Tibial nerve (tissue), 4 donors: ENCODE measurements at places on chromosomes 2 and 18. TPM values are rescaled to one million over a fixed set of nuclear protein-coding genes. Genes with fewer than 3 reads are reported as not detected.

Gene SCN2A
- total RNA-seq, result 0.30 TPM

Gene CXCR2
- total RNA-seq, result 0.30 TPM

- no peak for DNase-seq
These were observed 51.4 kb downstream of the LBH start for GRCh38 chr2:30282721-30283120.

GRCh38 chr2:150135223-150135883 lies 352.1 kb downstream of the RND3 start:
- no peak for DNase-seq

Gene NEUROD1
- total RNA-seq, result not detected

- DNase-seq, result peak; percentile 76
These were observed 24.6 kb downstream of the DYTN start for GRCh38 chr2:206693399-206694137.

GRCh38 chr2:1979569-1979968 lies 235.3 kb upstream of the PXDN start:
- no peak for DNase-seq

GRCh38 chr2:9423922-9424272 lies 443 bp downstream of the CPSF3 start:
- no peak for DNase-seq

GRCh38 chr2:208708486-208708885 lies 301.9 kb downstream of the PTH2R start:
- DNase-seq, result no peak

GRCh38 chr18:42950732-42951131 lies 164.8 kb downstream of the RIT2 start:
- DNase-seq, result no peak

- no peak for DNase-seq
These were observed 46.4 kb upstream of the SPP2 start for GRCh38 chr2:234003972-234004617.

GRCh38 chr2:234981197-234982095 lies 29.6 kb downstream of the SH3BP4 start:
- peak; percentile 28 for DNase-seq

Gene SLC35F5
- total RNA-seq, result 57.3 TPM

DNA sequence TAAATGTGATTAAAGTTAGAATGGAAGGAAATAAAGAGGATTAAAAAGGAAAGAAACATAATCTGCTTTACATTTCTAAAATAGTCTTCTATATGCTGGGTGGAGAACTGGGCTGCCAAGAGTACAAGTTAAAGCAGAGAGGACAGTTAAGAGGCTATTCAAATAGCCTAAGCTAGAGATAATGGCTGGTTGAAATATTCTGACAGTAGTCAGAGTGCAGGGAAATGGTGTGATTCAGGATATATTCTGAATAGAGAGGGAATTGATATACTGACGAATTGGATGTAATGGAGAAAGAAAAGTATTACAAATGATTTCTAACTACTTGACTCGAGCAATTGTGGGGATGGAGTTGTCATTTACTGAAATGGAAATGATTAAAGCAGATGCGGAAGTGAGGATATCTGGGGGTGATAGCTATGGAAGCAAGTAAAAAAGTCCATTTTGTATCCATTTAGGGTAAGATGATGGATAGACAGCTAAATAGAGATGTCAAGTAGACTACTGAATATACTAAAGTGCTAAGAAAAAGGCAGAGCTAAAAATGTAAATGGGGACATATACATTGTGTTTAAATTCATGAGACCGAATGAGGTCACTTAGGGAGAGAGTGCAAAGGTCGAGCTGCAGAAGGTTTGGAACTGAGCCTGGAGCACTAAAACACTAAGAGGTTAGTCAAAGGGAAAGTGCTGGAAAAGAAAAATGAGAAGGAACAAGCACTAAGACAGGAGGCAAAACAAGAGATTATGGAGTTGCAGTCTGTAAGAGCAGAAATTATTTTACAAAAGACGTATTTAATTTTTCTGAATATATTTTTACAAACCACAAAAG lies 696.8 kb downstream of the LRRTM4 start:
- DNase-seq, result no peak

Gene SH3RF3
- total RNA-seq, result 15.3 TPM

DNA sequence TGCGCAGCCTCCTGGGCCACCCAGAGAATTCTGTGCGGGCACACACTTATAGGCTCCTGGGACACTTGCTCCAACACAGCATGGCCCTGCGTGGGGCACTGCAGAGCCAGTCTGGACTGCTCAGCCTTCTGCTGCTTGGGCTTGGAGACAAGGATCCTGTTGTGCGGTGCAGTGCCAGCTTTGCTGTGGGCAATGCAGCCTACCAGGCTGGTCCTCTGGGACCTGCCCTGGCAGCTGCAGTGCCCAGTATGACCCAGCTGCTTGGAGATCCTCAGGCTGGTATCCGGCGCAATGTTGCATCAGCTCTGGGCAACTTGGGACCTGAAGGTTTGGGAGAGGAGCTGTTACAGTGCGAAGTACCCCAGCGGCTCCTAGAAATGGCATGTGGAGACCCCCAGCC lies 11.8 kb upstream of the TTLL4 start:
- no peak for DNase-seq

DNA sequence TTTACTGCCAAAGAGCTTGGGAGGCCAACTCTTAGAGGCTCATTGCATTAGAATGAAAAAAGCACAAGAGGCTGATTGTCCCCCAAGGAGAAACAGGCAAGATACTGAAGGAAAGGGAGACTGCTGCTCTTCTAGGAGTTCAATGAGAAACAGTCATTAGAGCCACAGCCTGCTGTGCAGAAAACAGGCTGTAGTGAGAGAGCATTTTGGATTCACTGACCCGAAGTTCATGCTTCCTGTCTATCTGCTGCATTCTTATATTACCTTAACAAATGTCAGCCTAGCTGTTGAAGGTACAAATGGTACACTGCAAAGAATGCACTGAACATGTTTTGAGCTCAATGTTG lies 423.3 kb downstream of the SETBP1 start:
- no peak for DNase-seq

GRCh38 chr2:144048631-144049060 lies 471.3 kb downstream of the ZEB2 start:
- DNase-seq, result no peak

Gene CTAGE1
- total RNA-seq, result not detected

DNA sequence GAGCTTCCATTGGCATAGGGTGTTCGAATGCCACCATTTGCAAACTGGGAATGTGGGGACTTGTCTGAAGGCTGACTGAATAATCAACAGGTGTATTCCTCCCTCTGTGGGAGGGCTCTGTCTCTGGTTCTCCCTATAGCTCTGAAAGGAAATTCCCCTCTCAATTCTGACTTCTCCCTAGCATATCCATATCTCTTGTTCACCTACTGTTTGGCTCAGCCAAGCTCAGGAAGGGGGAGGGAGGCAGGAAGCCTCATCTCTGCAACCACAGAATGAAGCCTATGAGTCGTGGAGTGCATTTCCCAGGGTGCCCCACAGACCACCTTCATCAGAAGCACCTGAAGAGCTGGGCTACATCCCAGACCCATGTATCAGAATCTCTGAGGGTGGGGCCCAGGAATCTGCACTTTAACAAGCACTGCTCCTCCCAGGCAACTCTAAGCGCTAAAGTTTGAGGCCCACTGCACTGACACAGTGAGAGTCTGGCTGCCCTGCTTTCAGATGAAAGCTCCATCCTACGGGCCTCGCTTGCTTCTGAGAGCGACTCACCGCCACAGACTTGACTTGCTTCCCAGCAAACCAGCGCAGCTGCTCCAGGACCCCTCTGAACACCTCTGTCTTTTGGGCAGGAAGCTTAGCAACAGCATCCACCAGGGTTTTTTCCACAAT lies 32.0 kb downstream of the XDH start:
- DNase-seq, result no peak

DNA sequence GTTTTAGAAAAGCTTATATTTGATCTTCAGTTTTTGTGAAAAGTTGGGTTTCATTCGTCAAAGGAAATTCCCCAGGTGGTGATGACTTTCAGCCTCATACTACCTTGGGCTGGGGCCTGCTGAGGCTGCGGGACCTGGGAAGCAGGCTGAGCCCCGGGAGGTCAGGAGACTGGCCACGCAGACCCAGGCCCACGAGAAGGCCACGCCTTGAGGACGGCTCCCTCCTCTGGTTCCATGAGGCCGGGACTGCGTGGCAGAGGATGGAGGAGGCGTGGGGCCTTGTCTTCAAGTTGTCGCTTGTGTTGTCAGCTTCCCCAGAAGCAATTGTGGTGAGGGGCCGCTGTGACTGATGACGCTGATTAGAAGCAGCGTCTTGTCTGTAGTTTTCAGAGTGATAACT lies 11.8 kb downstream of the CNDP2 start:
- no peak for DNase-seq

Gene ZSWIM2
- total RNA-seq, result not detected

DNA sequence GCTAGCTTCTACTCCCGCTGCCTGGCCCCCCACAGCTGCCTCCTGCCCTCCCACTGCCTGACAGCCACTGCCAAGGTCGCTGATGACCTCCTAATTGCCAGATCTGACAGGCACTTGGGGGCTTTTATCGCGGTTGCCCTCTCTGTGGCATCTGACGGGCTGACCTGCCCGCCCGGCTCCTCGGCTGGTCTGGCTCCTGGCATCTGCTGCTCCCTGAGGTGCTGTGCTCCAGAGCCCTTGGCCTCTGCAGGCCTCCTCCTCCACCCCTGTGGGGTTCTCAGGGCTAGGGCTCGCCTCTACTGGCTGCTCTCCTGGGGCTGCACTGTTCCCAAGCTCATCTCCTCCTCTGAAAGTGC lies 43.1 kb downstream of the INHBB start:
- no peak for DNase-seq

DNA sequence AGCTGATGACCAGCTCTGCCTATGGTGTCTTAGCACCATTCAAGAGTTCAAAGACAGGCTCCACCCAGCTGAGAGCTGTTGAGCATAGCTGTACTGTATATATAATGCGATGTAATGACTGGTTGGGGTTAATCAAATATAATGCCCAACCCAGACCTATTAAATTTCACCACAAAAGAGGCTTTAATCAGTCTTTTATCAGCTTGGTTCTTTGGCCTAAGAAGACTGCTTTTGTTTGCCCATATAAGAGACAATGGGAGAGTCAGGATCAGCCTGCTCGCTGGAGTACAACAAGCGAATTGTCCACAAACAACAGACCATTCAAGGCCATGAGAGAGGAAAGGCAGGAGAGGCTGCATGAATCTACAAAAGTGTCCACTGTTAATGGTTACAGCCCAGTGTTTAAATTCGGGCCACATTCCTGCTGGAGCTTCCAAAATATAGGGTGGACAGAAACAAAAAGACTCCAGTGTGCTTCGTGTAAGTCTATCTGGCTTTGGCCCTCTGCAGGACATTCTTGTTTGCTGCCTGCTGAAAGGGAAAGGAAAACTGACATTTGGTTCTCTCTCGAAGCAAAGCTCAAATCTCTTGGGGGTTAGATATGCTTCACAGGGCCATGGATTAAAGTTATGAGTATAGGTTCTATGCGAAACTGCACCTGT lies 299.0 kb upstream of the FBXO11 start:
- no peak for DNase-seq

GRCh38 chr2:120206022-120206581 lies 17.1 kb downstream of the TMEM185B start:
- no peak for DNase-seq

Gene KLHL30
- total RNA-seq, result 0.63 TPM

- no peak for DNase-seq
These were observed 684.0 kb upstream of the ZEB2 start for GRCh38 chr2:145203891-145204290.

DNA sequence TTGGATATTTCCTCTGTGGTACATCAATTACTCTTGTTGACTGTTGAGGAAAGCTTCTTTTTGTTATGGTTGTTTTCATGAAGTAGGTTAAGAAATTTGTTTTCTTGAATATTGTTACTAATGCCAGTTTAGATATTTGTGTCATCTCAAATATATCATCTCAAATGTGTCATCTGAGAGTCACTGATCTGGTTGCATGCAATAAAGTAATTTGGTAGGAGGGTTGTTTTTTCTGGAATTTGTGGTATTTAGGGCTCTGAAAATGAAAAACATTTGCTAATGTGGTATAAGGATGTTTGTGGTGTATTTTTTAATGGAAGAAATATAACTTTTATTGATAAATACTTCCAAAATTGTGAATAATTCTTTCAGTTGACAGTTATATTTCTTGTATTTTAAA lies 117.7 kb downstream of the GREB1L start:
- no peak for DNase-seq

DNA sequence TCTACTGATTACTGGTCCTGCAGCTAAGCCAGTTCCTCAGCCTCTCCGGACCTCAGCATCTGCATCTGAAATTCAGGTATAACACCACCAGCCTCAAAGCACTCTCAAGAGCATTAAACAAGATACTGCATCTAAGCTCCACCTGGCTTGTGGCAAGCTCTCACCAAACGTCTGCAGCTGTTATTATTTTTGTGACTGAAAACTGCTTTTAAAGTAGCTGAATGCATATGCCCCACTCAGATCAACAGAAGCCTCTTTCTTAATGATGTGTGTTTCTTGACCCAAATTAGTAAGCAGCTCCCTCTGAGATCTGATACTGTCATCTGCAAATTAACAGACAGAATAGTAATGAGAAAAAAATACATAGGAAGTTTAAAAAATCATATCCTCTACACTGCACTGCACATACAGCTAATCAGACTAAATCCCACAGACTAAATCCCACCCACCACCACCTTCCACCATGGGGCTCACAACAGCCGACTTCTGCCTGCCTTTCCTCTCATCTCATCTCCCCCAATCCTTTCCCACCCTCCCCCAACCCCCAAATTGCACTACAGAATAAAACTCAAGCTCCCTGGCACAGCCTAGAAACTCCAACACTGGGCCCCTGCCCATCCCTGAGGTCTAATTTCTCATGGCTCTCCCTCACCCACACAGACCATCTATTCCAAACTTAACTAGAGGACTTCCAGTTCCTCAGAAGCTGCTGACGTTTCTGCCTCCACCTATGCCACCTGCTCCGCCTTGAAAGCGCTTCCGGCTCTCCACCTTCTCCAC lies 52.9 kb downstream of the TMEM163 start:
- no peak for DNase-seq

DNA sequence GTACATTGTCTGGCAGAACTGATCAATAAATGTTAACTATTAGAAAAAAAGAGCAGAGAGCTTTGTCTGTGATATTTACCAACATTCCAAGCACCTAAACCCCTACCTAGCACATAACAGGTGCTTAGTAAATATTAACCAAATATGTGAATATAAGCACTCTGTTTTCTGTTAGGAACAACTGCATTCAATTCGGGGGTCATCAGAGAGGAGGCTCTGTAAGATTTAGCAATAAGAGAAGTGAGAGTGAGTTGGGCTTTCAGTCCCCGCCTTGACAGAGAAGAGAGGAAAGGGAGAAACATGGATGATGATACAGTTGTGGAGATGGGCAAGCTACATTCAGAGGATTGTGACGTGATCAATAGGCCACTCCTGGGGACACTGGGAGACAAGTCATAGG lies 47.7 kb downstream of the MYOM1 start:
- no peak for DNase-seq

DNA sequence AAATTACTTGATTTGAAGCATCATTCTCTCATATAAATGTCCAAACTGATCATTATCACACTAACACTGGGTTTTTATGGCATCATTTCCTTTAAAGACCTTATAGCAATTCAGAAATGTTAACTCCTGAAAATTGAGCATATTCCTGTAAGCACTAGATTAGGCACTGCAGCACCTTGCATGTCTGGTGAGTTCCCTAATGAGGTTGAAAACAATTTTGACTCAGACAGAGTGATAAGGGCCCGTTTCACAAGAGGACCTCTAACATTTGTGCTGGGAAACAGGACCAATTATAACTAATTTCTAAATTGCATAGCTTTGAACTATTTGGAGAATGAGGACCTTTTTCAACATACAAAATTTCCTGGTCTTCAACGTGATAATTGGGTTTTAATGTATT lies 69.9 kb downstream of the OSBPL6 start:
- DNase-seq, result no peak
